ENCODE measurements at places on chromosomes 3 and 15.

DNA sequence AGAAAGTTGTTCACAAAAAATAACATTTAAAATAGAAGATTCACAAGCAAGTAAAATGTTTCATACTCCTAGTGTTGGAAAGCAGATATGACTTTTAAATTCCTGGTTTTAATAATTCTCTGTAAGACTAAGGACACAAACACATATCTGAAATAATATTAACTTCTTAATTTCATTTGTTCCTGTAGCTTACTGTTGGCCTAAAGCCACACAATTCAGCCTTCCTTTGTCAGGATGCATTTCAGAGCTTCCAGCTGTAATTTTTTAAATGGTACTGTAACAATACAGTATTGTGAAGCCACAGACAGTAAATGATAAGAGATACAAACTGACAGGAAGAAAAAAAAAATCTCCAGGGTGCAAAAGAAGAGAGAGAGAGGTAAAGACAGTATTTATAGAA lies 84.2 kb downstream of the TMCC1 start:
- DNase-seq, result no peak

- no peak for DNase-seq
Observed at GRCh38 chr3:111870620-111871019, 11.6 kb downstream of the PHLDB2 start.

- peak; percentile 93 for DNase-seq
Observed at GRCh38 chr15:81274931-81275707, 48.8 kb downstream of the STARD5 start.

DNA sequence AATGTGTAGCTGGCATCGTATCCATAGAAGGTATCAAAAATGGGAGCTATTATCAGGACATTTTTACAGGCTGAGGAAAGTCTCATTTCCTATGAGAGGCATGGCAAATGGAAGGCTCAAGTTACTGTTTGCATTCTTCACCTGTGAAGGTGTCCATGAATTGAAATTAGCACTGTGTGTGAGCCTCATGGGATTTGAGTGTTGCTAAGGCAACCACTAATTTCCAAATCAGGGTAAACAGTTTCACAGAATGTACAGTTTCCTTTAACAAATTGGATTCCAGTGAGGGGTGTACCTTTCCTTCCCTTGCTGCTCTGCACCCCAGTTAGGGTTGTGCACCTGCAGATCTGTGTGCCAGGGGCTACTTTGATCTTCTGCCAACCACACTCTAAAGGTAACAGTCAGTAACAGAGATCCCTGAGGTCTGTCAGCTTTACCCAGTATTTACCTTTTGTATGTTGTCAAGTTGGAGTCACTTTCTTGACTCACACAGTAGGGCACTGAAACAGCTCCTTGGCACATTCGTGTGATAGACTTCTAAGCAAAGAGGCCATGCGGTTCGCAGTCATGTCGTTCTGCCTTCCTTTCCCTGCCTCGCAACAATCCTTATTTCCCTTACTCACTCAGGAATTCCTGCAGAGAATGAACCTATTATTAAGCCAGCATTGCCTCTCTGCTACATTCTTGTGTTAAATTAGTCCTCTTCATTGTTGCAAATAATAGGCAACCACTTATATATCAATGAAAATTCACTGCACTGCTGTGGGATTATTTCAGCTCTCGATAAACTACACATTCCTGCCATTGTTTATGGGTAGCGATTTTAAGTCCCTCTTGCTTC lies 129.8 kb upstream of the GBE1 start:
- DNase-seq, result no peak

GRCh38 chr15:74545086-74545485 lies 4.1 kb downstream of the ARID3B start:
- DNase-seq, result no peak

DNA sequence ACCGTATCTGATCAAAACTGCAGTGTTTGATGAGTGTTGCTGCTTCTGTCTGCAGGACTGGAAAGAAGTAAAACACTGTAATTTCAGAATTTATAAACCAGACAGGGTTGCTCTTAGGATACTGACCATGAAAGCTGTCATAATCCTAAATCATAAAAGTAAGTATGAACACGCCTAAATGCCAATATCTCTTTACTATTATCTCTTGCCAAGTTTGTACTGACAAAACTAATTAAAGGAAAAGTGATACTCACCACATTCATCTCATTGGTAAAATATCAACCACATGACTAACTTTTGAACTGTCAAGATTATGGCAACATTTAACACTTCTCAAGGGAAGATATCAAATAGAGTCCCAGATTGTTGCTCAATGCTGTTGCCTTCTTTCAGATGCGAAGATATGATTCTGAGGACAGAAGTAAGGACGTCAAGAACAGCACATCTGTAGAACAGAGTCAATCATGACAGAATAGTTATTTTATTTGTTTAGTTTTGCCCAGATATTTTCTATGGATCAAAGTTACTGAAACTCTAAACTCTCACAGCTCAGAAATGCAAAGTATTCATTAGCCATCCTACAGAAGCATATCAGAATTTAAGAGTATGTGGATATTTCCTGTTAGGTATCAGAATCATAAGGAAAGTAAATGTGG lies 61.4 kb upstream of the COL8A1 start:
- DNase-seq, result no peak

DNA sequence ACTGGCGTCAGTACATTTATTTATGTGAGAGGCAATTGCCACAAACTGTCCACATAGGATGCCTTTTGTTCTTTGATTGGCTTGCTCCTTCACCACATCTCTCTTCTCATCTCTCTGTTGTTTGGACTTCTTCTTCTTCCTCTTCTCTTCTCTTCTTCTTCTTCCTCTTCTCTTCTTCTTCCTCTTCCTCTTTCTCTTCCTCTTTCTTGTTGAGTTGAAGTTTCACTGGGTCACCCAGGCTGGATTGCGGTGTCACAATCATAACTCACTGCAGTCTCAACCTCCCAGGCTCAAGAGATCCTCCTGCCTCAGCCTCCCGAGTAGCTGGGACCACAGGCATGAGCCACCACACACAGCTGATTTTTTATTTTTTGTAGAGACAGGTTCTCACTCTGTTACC lies 67.7 kb upstream of the GSK3B start:
- no peak for DNase-seq

GRCh38 chr3:4533489-4534443 lies 40.6 kb downstream of the ITPR1 start:
- DNase-seq, result peak; percentile 95

- no peak for DNase-seq
Observed at GRCh38 chr3:96966181-96966929, 152.0 kb downstream of the EPHA6 start.

DNA sequence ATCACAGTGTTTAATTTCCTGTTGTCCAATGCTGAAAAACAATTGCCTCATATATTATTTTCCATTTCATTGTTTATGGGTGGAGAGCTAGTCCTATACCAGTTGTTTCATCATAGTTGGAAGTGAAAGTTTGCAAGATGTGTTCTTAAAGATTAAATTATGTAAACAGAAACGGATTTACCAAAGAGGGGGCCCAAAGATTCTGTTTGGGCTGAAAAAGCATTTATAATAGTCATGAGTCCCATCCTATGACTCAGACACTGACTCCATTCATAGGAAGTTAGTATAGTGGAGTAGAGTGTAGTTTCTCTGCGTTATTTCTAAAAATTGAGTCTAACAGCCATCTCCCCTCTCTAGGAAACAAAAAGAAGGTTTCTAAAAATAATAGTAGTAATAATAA lies 24.3 kb downstream of the NFKBIZ start:
- no peak for DNase-seq

- DNase-seq, result peak; percentile 88
Observed at GRCh38 chr3:193842832-193843473, 249.9 kb downstream of the OPA1 start.

DNA sequence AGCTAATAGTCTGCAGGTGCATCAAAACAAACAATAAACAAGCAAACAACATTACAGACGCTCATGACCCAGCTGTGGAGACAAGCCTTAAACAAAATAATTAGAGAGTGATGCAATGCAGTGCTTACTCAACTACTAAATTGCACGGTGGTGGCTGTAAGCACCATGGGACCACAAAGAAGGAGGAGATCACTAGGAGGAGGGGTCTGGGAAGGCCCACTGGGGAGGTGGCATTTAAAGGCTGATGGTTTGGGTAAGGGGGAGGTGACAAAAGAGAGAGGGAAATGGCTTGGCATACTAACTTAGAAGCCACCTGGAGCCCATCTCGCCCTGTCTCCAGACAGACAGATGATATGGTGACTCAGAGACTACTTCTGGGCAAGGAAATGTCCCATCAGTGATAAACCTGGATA lies 516.7 kb downstream of the FOXP1 start:
- DNase-seq, result peak; percentile 65

DNA sequence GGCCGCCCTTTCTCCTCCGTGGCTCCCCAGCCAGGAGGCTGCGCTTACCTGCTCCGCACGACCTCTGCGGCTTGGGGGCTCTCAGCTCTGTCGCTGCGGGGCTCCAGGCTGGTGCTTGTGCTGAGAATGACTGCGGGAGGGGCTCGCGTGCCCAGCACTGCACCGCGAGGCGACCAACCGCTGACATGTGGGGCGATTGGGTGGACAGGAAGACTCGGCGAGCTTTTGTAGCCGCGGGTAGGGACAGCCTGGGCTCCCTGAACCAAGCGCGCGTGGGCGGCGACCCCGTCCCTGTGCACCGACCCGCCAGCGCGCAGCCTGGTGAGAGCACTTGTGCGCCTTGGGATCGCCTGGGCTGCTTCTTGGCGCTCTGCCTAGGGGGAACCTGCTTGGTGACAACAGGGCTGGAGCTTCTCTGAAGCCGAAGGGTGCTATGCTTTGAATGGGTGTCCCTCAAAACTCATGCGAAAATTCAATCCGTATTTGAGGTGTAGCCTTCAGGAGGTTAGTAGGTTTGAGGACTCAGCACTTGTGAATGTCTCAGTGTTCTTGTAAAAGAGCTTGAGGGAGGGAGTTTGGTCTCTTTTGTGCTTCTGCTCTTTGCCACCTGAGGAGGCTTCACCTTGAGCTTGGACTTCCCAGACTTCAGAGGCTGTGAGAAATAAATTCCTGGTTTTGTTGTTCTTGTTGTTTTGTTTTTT lies 50.4 kb downstream of the IL12A start:
- peak; percentile 67 for DNase-seq
